Posterior vena cava (tissue), 2 donors: ENCODE measurements at places on chromosomes 1 and 21.

- DNase-seq: no peak
These were observed 873 bp upstream of the PI4KB start for GRCh38 chr1:151327903-151328674.

- DNase-seq: no peak
These were observed 4.0 kb downstream of the PRELP start for GRCh38 chr1:203479646-203480045.

GRCh38 chr1:243850202-243850451 is at the start of gene AKT3:
Gene AKT3, minus strand, starts transcription at chr1:243850243. Its CDS starts 7,073 bp downstream, at chr1:243843170.
- DNase-seq: no peak

DNA sequence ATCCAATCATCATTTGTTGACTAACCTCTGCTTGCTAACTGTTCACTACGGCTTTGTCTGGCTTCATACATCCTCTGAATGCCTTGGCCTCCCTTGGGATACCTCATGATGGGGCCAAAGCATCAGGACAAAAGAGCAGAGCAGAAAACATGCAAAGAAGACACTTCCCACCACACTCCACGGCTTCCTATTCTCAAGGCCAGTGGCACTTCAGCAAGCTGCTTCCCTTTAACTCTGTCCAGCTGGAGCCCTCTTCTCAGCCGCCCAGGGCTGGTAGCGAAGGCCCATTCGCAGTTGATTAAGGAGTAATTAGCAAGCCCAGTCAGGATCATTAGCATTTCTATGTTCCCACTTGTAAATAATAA is 224.3 kb upstream of the FGGY start:
- DNase-seq: no peak

GRCh38 chr1:42734201-42735035 is 5.6 kb downstream of the CLDN19 start:
- DNase-seq: peak; percentile 34

DNA sequence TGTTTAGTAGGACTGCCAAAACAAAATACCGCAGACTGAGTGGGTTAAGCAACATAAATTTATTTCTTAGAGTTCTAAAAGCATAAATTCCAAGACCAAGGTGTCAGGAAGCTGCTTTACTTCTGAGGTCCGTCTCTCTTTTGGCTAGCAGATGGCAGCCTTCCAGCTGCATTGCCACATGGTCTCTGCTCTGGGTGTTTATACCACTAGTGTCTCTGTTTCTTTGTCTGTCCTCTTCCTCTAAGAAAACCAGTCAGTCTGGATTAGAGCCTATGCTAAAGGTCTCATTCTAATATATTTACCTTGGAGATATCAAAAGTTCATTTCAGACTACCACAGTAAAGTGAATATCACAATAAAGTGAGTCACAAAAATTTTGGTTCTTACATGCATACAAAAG is 519.8 kb downstream of the COL11A1 start:
- no peak for DNase-seq

DNA sequence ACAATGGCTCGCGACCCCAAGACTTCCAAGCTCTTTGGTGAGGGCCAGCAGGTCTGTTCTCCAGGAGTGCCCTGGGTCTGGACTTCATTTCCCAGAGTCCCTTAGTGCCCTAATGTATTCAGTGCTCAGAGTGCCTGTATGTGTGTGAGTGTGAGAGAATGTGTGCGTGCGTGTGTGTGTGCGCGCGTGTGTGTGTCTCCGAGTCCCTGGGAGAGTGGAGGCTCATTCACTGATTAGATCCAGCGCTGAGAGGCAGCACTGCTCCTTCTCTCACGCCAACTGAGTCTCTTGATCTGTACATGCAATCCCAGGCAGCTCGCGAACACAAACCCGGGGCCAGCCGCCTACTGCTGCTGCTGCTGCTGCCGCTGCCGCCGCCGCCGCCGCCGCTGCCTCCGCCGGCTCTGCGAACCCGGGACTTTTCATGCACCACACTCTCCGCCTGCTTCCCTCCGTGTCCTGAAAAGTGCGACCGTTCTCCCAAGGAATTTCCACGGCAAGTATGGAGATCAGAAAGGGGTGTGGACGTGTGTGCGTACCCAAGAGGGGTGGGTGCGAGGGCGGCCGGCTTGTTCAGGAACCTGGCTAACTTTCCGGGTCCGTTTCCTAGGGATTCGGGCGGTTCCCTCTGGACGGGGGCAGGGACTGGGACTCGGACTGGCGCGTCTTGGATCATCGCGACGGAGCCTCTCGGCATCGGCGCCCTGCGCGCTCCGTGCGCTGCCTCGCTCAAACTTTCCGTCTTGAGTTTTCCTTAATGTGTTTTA is at the start of gene RNF220:
Gene RNF220 (plus strand): TSS at position 225 of the 767 bp plus-strand sequence.
- DNase-seq: peak; percentile 85

DNA sequence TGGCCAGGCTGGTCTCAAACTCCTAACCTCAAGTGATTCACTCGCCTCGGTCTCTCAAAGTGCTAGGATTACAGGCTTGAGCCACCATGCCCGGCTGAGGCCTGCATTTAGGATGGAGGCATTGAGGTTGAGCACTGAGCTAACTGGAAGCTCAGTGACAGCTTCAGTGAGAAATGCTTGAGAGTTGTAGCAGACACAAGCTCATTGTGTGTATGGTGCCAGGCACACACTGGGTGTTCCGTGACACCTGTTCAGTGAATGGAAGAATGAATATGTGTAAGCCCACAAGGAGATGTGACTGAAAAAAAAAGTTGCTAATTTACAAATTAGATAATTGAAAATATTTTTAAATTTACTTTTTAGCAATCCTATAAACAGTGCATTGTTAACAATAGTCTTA is 21.8 kb downstream of the LURAP1 start:
- DNase-seq: peak; percentile 22

GRCh38 chr21:38993561-38993960 is 187.8 kb downstream of the ETS2 start:
- DNase-seq: peak; percentile 86

DNA sequence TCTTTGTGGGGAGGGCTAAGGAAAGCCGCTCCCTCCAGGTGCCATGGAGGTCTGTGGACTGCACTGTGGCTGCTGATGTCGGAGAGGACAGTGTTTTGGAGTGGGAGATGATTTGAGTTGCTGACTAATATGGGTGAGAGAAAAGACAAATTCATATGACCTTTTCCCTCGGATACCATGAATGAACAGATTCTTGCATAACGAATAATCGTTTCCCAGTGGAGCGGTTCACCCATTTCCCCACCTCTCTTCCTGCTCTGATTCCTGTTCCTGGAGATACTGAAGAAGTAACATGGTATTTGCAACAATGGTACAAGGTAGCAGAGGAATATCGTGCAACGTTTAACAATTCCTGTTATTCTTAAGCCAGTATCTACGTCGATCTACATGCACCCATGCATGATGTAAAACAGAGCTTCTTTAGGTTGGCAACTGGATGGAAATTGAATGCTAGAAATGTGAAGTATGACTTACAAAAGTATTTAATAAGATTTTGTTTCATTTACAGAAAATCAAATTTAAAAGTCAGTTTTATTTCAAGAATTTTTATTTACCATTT is 227.1 kb downstream of the TOMM20 start:
- DNase-seq: no peak

- DNase-seq: peak; percentile 87
These were observed 24.8 kb downstream of the RNF19B start for GRCh38 chr1:32939655-32940371.

- no peak for DNase-seq
These were observed 36.5 kb upstream of the DNASE2B start for GRCh38 chr1:84361796-84362195.

GRCh38 chr1:48873944-48874343 is 97.3 kb upstream of the BEND5 start:
- DNase-seq: no peak

DNA sequence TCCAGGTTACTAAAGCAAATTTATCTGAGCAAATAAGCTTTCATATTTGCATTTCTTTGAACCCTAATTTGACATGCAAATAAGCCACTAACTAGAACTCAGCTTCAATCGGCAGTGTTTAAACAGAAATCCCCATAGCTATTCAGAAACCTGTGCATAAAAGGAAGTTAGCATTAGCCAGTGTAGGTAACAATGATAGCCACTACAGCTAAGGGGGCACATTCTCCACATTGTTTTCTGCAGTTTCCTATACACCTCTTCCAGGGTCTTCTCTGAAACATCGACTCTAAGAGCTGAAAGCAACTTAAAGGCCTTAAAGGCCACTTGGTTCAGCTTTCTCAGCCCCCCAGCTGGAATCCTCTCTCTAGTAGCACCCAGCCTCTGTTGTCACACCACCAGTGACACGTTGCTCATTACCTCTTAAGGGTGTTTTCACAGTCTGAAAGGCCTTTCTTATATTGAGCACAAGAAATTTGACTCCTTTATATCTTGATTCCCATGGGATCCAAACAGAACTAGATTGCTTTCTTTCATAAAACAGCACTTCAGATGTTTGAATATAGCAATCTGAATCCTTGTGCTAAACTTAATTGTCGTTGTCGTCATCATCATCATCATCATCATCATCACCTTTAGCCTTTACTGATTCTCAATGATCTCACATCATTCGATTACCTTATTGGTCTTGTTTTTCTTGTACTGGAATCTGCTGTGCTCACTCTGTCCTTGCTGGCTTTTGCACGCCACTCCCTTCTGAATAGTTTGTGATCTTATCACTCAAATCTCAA is 93.9 kb upstream of the DAB1 start:
- DNase-seq: no peak

DNA sequence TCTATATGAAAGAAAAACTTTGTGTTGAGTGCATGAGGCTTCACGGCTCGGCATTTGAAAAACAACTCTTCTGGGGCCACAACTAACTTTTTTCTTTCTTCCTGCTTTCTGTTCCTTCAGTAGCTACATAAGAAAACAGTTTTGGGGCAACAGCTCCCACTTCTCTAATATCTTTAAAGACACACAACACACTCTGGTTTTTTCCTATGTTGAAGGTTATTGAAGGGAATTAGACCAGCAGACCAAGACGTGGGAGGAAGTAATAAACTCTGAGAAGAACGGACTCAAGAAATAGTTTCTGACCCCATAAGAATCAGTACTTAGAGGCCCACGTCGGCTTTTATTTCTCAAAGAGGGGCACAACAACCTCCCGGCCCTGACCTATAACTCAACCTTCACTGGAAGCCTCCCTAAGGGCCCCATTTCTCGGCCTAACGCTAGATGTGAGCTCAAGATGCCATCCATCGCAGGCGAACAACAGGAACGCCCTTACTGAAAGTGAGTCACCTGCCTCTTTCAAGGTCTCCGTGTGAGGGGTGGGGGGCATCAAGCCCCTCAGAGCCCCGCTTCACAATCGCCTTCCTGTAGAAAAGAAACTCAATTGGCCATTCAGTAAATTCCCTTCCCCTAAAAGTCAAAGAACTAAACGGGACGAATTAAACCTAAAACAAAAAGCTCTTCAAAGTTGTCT is 844 bp downstream of the ZMYM6 start:
- DNase-seq: no peak

DNA sequence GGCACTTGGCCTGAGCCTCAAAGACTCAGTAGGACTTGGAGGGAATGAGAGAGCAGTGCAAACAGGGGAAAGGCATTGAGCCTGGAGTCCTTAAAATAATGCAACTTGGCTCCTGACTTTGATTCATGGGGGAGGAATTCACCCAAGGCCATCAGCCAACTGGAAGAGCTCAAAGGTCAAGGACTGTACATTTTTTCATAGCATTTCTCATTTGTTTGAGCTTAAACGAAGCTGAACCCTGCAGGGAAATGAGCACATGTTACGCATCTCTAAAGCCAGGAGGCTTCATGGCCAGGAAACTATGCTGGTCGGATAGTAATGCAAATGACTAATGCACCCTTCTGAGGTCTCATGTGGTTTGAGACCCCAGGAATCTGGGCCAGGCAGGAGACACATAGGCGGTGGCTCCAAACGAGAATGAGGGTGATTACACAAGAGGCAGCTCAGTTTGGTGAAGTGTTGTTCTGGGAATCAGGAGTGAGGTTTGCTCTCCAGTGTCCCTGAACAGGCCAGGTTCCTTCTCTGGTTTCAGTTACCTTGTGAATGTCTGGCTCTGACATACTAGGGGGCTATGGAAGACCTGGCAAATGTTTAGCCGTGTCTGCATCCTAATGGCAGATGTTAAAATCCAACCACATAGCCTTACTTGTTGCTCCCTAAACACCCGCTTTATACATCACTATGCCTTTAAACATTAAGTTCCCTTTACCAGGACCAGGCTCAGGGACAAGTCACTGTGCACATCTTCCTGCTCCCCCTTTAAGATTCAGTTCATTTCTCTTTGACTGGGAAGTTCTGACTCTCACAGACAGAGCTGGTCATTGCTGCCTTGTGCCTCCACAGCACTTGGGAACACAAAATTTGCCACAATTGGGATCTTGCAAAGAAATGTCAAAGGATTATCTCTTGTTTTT is 503.9 kb upstream of the USP24 start:
- DNase-seq: peak; percentile 87

GRCh38 chr1:244548558-244549115 is 87.6 kb downstream of the CATSPERE start:
- DNase-seq: no peak

GRCh38 chr1:209248649-209249279 is 334.8 kb upstream of the CAMK1G start:
- DNase-seq: no peak
